ENCODE measurements at places on chromosomes 2 and 18.

DNA sequence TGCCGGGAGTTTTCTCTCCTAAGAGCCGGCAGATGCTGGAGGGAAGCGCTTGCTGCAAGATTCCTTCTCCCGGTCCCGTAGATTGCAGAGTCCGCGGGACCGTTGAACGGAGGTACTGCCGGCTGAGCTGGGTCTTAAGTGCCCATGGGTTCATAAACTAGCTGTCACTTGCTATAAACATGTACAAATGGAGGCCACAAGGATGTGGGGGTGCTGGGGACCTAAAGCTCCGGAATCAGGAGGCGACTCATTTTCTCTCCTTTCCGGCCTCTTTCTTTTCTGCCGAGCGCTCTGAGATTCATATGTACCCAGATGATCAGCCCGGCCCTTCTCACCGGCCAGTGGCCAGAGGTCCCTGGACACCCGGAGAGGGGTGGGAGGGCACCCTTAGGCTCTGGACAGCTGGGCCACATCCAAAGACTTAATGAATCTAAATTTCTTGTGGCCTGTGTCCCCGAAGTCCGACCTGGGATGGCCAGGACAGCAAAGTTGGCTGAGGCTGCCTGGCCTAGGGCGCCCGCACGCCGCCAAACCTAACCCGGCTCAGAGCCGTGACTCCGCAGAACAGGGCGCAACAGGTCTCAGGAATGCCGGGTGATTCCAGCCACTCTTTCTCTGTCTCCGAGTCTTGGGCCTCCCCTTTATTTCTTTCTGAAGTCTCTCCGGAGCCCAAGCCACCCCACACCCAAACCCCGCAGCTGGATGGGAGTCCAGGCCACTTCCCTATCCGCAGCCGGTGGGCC is 2.4 kb upstream of the PAX3 start:
- DNase-seq, result no peak

DNA sequence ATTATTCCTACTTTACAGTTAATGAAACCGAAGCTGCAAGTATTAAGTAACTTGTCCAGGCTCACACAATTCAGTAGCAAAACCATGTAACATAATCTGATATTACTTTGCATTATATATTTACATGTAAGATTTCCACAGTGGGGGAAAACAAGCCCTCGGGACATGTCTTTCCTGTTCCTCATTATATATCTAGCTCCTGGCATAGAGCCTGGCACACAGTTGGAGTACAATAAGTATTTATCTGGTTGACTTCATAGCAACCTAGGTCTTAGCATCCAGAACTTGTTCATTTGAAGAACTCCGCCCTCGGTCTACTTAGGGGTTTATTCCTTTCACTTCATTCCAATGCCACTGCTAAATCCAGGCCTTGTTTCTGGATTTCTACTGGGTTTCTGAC is 1.6 kb upstream of the RBM45 start:
- no peak for DNase-seq

DNA sequence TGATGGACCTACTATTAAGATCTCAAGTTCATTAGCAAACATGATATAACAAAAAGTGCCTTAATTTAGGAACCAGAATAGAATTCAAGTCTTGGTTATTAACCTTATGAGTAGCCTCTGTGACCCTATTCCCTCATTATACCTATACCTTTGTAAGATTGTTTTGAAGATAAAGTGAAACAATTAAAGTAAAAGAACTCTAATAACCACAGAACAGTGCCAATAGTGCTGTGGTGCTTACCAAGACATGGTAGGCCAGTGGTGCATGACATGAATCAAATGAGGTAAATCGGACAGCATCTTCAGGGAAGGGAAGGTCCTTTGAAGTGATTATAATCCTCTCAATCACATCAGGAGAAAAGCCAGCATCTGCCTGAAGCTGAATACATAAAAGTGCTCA is 36.4 kb downstream of the METTL4 start:
- no peak for DNase-seq

DNA sequence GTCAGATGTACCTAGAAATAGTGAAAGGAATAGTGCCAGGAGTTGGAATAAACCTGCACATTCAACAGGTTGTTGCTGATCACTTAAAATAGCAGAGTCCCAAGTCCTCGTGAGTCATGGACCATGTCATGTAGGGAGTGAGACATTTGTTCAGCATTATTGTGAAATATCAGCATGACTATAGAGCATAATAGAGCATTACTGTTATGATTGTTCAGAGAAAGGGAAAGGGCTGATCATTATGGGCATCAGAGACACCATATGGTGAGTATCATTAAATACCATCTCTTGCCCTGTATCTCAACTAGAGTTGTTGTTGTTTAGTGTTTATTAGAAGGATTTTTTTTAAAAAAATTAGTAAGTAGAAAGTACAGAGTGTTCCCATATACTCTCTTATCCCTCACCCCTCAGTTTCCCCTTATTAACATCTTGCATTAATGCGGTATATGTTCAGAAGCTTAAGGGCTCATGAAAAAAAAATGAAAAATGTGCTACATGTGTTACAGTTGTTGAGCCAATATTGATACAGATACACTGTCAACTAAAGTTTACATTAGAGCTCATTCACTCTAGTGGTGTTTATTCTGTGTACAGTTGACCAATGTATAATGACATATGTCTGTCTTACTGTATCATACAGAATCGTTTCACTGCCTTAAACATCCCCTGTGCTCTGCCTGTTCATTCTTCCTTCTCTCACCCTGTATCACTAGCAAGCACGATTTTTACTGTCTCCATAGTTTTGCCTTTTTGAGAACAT is 5.7 kb downstream of the ELAC1 start:
- no peak for DNase-seq

DNA sequence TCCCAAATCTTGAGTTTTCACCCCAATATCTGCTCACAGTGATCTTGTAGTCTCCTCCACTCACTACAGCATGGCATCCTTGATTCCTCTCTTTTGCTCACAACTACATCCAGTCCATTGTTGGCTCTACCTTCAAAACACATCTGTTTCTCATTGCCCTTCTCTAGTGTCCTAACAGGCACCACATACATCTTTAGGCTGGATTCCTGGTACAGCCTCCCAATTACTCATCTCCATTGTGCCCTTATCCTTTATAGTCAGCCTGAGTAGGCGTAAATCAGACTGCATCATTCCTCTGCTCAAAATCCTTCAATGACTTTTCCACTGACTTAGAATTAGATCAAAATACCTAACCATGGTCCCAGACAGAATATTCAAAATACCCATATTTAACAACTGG is 10.7 kb upstream of the TAF1B start:
- no peak for DNase-seq

- DNase-seq, result no peak
Observed at GRCh38 chr2:144666032-144666431, 146.1 kb upstream of the ZEB2 start.

DNA sequence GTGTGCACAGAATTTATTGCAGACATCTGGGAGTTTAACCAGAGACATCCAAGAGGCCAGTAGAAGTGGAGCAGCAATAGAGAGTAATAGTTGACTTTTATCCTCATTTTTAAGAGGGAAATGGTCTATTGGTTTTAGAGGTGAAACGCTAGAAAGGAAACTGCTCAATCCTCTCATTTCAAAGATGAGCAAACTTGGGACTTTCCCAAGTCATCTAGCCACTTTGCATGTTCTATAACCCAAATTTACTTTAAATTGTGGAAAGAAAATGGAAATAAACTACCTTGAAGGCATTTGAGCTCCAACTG is 601.7 kb downstream of the ARHGAP15 start:
- no peak for DNase-seq

Measured in stimulated activated CD4-positive, alpha-beta T cell treated with anti-CD3 and anti-CD28 coated beads, Interleukin-1b, Interleukin-23, amount 100 ng/mL, for 1 hour (primary cell).